ENCODE measurements at places on chromosomes 6 and 20. TPM values are rescaled to one million over a fixed set of nuclear protein-coding genes. Genes with fewer than 3 reads are reported as not detected.

GRCh38 chr6:90369024-90369519 lies 72.4 kb upstream of the BACH2 start:
- DNase-seq = no peak

GRCh38 chr6:21931641-21932335 lies 338.2 kb downstream of the SOX4 start:
- DNase-seq = no peak

DNA sequence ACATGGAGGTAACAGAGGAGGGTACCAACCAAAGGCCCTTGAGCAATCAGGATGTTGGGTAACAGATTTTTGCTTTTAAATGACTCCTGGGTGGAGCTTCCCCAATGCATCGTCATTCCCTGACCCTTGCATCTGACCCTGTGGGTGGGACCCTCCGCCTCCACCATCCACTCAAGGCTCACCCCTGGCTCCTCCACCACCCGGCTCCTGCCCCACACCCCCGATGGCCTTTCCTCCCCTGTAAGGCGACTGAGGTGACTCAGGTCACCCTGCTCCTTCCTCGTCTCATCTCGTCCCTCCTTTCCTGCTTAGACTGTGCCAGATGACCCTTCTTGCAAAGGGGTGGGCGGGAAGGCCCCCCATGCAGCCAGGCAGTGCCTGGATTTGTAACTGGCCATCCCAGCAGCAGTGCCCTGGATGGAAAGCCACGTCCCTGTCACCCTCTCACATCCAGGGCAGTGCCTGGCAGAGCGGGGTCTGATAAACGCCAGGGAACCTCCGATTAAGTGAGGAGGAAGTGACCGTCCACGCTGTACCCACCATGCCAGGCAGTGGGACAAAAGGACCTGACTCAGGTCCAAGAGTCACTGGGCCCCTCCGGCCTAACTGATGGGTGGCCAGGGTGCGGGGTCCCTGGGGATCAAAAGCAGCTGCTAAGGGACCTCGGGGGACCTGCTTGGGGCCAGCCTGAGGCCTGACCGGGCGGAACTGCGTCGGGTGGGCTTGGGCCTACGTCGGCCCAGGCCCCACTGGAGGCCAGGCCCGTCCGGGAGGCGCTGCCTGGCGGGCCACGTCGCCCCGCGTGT lies 624 bp upstream of the NPEPL1 start:
- no peak for DNase-seq

DNA sequence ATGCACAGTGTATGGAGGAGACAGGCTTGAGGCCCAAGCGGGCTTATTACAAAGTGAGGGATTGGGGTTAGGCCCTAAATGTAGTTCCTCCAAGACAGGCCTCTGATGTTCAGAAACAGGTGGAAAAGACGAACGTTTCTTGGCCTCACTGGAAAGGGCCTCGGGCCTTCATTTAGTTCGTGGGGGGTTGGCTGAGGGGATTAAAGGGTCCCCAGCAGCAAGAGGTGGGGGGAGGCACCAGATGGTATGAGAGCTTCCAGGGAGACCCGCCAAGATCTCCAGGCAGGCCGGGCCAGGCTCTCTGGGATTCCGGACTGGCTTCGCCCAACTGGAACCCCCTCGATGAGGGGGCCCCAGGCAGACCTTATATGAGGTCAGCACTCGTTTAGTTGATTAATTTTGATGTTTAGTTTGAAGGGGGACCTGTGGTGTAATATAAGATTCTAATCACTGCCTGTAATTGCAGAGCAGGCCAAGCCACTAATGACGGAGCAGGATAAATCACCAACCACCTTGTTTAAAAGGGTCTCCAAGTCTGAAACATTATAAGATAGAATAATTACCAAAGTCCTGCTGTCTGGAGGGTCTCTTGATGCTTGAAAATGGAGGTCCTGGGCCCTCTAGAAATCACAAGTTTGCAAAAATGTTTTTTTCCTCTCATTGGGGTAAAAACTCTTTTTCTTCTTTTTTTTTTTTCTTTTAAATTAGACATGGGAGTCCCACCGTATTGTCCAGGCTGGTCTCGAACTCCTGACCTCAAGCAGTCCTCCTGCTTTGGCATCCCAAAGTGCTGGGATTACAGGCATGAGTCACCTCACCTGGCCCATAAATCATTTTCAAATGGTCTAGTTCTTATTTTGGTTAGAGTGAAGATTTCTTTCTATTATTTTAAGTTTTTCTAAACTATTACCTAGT lies 2.2 kb downstream of the HMGA1 start:
- no peak for DNase-seq

GRCh38 chr6:5087389-5087788 lies 2.2 kb downstream of the PPP1R3G start:
- DNase-seq = no peak

DNA sequence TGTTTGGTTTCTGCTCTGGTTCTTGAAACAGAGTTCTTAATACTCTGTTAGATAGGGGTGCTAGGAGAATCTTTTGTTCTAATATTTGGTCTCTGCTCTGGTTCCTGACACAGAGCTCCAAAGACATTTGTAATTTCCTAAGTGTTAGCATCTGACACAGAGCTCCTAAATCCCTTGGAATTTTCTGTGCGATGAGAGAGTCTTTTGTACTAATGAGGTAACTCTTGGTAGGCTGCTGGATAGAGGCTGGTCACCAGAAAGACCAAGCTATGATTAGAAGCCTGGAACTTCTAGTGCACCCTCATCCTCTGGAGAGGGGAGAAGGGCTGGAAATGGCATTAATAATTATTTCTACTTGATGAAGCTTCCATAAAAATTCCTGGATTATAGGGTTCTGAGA lies 7.7 kb upstream of the CD109 start:
- no peak for DNase-seq

DNA sequence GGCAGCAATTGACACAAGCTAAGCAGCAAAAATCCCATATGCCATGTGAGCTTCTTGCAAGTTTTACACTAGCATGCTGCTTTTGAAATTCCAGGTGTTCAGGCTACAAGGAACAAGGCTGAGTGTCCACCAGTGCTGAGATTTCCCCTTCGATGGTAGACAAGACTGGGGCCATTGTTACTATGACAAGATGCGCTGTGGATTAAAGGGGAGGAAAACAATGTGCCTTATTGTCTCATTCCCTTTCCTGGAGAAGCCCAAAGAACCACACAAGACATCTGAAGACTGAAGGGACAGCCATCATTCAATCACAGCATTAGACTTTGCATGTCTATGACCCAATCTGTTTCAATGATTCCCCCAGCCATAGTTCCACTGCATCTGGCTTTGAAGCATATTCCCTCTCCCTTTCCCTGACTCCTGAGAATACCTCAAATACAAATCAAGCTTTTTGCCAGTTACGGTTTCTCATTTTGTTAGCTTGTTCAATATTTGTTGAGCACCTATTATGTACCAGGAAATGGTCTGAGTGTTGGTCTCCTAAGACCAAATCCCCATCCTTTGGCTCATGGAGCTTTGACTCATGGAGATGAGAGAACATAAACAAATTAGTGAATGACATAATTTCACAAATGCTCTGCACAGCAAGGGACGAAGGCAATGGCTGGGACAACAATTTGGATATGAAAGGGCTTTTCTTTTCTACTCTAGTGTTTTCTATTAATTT lies 23.4 kb upstream of the SCGN start:
- no peak for DNase-seq

DNA sequence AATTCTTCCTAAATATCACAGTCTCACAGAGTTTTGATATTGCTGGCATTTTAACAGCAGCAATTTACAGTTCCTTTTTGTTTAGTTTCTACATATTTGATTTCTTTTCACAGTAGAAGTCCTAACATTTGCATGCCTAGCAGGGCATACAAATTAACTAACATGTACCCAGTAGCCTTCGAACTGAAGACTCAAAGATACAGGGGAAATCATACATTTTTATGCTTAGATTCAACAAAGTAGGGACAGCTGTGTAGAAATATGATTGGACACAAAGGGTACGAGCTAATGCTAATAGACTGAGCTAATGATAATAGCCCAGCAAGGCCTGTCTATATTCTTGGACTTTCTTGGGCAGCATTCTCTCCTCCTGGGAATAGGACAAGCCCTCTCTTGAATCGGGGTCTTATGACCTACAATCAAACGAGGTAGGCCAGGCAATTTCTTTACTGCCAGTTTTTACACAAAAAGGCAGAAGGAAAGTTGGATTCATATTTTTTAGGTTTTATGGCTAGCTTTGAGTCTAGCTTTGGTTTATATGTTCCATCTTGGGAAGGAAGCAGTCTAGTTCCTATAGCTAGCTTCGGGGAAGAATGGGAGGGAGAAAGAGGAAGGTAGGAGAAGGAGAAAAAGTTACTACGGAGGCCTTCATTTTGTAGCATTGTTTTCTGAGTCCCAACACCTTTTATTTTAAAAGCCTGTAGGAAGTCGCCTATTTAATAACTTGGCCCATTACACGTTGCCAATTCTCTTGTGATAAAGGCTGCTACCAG lies 115.8 kb downstream of the HFE start:
- DNase-seq = no peak

- DNase-seq = no peak
Observed at GRCh38 chr20:63792866-63793265, 38.2 kb downstream of the ZBTB46 start.

GRCh38 chr20:56689318-56689717 lies 60.2 kb downstream of the TFAP2C start:
- no peak for DNase-seq

DNA sequence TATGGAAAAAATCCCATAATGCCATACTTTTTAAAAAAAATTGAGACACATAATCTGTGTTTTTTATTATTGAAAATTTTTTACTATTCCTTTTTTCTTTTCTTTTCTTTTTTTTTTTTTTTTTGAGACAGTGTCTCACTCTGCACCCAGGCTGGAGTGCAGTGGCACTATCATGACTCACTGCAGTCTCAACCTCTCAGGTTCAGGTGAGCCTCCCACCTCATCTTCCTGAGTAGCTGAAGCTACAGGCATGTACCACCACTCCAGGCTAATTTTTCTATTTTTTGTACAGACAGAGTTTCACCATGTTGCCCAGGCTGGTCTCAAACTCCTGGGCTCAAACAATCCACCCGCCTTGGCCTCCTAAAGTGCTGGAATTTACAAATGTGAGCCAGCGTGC lies 100.4 kb downstream of the AFG1L start:
- no peak for DNase-seq

DNA sequence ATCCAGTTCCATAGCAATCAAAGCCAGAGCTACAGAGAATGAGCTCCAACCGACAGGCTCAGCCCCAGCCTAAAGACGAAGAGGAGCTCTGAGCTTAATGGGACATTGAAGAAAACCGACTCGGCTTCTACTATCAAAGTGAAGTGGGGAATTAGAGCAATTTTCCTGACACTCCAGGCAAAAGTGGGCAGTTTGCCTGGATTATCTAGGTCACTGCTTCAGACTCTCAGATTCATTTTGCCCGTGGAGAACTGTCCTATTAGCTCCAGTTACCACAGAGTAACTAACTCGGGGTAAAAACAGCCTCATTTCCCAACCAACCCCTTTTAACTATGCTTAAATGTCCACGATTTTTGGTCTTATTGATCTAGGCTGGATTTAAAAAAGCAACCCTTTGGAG lies 592.1 kb upstream of the NRSN1 start:
- no peak for DNase-seq

- no peak for DNase-seq
Observed at GRCh38 chr6:97136626-97137358, 146.2 kb downstream of the MMS22L start.

GRCh38 chr6:3644739-3645012 lies 106.8 kb downstream of the PXDC1 start:
- DNase-seq = no peak

GRCh38 chr6:91761621-91762020 lies 1174.7 kb upstream of the MAP3K7 start:
- DNase-seq = no peak

GRCh38 chr6:113627480-113627879 lies 229.7 kb upstream of the MARCKS start:
- DNase-seq = no peak

DNA sequence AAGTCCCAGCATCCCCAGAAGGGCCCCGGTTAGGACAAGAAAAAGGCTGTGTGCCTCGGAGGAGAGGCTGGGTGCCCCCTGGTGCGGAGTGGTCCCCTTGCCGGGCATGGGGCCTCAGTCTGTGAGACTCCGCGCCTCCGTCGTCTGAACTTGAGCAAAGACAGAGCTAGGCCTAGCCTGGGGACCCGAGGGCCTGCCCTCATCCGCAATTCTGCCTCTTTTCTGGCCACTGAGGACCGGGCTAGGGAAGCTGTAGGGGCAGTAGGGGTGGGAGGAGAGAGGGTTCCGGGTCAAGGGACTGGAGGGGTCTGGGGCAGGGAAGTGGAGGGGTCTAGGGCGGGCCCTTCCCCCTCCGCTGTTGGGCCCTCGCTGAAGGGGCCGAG lies 550 bp upstream of the HSPA12B start:
- DNase-seq = no peak

GRCh38 chr20:38735172-38735571 lies 10.9 kb downstream of the SLC32A1 start:
- no peak for DNase-seq

DNA sequence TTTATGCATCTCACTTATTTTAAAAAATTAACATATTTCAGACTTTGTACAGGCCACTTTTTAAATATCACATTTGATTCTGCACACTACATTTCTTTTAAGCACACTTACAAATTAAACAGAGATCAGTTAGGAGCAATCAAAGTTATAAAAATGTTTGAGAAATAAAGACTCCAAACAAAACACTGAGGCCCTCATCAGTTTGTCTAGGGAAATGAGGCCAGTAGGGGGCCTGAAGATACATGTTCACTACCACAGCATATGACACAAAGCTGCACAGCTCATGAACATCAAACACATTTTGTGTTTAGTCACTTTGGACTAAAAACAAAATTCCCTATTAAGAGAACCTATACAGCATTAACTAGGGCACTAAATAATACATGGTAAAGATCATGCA lies 180.5 kb downstream of the PDE7B start:
- DNase-seq = peak; percentile 34

DNA sequence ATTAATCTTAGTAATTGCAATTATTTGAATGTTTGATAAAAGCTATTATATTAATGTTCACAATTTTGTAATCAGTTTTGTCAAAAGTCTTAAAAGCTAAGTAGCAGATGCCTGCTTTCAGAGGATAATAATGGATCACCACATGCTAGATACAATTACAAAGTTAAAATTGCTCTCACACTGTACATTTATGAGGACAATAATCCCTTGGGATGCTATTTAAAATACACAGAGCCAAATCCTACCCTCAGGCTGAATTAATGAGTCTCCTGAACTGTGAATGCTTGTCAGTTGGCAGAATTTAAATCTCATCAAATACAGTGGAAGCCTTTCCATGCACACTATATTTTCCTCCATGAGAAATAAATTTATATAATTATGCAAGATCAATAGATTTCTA lies 153.3 kb upstream of the SYNCRIP start:
- DNase-seq = no peak

GRCh38 chr6:100435299-100435698 lies 29.4 kb downstream of the SIM1 start:
- DNase-seq = no peak

- no peak for DNase-seq
Observed at GRCh38 chr6:121884091-121884490, 448.6 kb downstream of the GJA1 start.

TOX2 gene
- 1.8 TPM for total RNA-seq

PPP1R14C gene
- total RNA-seq = not detected

DCDC2 gene
- not detected for total RNA-seq

SAMD5 gene
- total RNA-seq = not detected

FRMD1 gene
- total RNA-seq = not detected

C2 gene
- 0.55 TPM for total RNA-seq

SSTR4 gene
- total RNA-seq = not detected

ARFGEF3 gene
- not detected for total RNA-seq

SCUBE3 gene
- 0.31 TPM for total RNA-seq

PRRC2A gene
- 294 TPM for total RNA-seq

SDCBP2 gene
- 2.6 TPM for total RNA-seq

Data from natural killer cell (primary cell).